Stimulated activated CD4-positive, alpha-beta T cell treated with anti-CD3 and anti-CD28 coated beads, Interleukin-4, amount 100 ng/mL, for 1 hour (primary cell): ENCODE measurements at places on chromosomes 2 and 18.

GRCh38 chr2:164976301-164976700 lies 21.0 kb upstream of the SLC38A11 start:
- no peak for DNase-seq

DNA sequence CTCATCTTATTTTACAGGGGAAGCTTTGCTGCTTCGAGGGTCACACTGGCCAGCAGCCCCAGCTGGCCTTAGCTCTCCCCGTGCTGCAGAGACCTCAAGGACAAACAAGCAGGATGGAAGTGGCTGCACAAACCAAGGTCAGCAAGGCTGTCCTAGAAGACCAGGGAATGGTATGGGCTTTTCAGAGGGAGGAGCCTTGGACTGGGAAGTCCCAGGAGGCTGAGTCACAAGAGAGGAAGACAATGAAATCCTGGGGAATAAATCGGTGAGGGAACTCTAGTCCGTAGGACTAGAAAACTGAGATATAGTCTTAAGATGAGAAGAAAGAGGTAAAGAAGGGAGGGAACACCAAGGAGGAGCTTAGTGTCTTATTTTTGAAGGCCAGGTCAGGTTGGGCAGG lies 15.7 kb downstream of the CREG2 start:
- DNase-seq = no peak

- DNase-seq = no peak
Measured at GRCh38 chr2:146532009-146532408, 1312.8 kb upstream of the ACVR2A start.

DNA sequence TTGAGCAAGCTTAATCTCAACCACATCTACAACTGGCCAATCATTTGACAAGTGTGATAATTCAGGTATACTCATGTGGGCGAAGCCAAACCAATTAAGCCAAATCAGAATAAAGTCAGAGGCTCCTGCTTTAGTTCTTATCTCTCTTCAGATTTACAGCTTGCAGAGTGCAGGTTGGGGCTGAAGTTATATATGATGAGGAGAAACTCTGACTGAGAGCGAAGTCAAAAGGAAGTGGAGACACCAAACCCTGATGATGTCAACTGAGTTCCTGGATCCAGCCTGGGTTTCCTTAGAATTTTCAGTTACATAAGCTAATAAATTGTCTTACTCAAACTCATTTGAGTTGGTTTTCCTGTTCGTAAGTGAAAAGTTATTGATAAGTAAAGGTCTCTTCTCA lies 73.9 kb downstream of the ASXL2 start:
- no peak for DNase-seq

- DNase-seq = no peak
Measured at GRCh38 chr2:127407661-127408003, 10.6 kb upstream of the PROC start.
